ENCODE measurements at places on chromosomes 1 and 21. TPM values are rescaled to one million over a fixed set of nuclear protein-coding genes. Genes with fewer than 3 reads are reported as not detected.

Gene NR1I3
- polyA plus RNA-seq, result 4.1 TPM

Gene DHCR24
- polyA plus RNA-seq, result 73.8 TPM

Gene CENPS
- 40.7 TPM for polyA plus RNA-seq

Gene PKP1
- 0.10 TPM for polyA plus RNA-seq

Gene WNT2B
- 1.8 TPM for polyA plus RNA-seq

Gene CELA3A
- polyA plus RNA-seq, result not detected

Gene TNNT2
- 73.7 TPM for polyA plus RNA-seq

Gene KRTAP19-3
- polyA plus RNA-seq, result not detected

Gene SMPDL3B
- polyA plus RNA-seq, result 11.0 TPM

Gene HSD3B2
- 1.3 TPM for polyA plus RNA-seq

DNA sequence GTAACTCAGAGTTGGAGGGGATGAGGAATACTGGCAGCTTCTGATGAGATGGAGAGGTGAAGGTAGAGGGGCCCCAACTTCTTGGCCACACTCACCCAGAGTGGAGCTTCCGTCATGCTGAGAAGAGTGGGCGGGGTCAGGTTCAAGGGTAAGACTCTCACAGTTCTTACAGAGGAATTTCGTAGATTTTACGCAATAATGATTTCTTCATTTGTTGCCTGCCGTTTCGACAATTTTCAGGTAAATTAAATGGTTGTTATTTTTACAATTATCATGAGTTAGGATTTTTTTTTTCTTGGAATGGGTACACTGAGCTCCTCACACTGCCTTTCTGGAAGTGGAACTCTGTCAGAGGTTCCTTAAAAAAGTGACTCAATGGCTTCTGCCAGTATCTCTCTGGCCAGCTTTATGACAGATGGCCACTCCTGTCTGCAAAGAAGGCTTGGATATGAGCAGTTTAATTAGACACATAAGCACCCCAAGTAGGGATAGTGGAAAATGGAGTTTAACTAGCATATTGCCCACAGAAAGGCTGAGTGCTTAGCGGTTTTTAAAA lies 13.8 kb upstream of the NLRP3 start:
- DNase-seq, result no peak

- DNase-seq, result no peak
Observed at GRCh38 chr1:166738140-166738539, 101.1 kb upstream of the POGK start.

DNA sequence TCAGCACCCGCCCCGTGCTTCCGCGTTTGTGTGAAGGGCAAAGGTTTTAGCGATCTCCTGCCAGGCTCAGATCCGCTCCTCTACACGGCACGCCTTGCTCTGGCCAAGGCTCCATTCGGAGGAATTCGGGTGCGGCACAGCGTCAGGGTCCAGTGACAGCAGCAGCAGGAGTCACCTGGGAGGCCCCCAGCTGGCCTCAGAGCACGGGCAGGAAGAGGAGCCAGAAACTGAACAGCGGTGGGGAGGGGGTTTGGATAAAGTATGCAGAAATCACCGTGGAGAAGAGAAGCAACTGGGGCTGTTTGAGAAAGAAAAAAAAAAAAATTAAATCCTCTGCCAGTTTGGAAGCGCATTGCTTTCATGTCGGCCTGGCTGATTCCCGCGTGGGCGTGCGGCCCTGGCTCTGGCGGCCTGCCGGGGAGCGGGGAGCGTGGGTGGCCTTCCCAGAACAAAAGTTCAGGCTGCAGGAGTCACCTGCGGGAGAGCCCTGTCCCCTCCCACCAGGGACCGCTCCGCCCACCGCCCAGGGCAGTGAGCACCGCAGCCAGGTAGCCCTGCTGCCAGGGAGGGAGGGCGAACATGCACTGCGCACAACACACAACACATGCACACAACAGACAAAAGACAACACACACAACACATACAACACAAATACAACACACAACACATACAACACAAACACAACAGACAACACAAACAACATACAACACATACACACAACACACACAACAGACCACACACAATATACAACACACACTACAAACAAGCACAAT lies 107.6 kb downstream of the ETS2 start:
- no peak for DNase-seq

- DNase-seq, result no peak
Observed at GRCh38 chr1:111864862-111865261, 109.2 kb downstream of the DDX20 start.

DNA sequence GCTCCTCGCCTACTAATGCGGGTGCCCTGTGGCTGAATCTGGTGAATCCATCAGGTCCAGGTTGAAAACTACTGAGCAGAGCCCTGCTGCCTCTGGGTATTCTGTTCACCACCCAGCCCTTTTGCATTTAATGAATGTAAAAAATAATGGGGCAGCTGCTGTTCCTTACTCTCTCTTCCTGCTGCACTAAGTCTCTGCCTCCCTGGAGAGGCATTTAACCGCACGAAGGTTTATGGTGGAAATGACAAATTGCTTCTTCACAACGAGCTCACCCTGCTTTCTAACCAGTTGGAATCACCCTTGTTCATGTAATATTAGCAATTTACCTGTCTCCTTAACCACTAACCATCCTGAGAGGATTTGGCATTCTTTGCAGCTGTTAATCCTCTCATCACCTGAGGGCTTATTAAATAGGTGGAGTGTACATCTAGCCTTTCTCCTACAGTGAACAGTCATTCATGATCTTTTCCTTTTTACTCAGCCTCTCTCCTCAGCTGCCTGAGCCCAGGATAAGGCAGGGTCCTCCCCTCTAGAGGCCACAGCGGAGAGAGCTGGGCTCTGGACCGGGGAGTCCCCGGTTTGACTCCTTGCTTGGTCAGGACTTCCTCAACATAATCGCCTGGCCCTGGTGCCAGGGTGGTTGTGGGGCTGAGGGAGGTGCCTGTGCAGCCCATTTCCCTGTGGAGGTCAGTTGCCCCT lies 97.6 kb downstream of the NOS1AP start:
- DNase-seq, result no peak

- no peak for DNase-seq
Observed at GRCh38 chr1:91697861-91698260, 188.1 kb downstream of the TGFBR3 start.

DNA sequence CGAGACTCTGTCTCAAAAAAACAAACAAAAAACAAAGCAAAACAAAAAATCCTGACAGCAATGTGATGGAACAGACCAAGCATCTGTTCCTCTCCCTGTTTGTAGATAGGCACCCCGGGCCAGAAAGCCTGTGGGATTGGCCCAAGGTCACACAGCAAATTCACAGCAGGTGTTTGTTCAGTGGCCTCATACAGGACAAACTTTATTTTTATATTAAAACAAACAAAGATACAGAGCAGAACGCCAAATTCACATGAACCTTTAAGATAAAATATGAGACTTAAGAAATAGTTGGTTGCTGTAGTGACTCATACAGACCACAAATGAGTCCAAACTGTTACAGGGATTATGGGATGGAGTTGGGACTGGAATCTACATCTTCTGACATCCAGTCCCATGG lies 2.3 kb upstream of the CELA2A start:
- no peak for DNase-seq

DNA sequence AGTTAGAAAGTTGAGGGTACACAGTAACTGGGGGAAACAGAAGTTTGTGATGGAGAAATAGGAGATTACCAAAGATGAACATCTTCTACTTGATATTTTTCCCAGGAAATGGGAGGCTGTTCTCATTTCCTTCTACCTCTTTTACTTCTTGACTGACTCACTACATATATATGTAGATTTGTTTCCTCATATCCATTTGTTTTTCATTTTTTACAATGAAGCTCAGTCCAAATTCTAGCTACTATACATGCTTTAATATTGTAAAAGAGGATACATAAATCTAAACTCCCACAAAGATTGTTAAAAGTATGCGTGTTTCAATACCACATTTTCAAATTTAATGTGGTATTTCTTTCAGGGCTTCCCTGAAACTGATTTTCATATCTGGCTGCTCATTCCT lies 366.6 kb upstream of the NCAM2 start:
- DNase-seq, result no peak

DNA sequence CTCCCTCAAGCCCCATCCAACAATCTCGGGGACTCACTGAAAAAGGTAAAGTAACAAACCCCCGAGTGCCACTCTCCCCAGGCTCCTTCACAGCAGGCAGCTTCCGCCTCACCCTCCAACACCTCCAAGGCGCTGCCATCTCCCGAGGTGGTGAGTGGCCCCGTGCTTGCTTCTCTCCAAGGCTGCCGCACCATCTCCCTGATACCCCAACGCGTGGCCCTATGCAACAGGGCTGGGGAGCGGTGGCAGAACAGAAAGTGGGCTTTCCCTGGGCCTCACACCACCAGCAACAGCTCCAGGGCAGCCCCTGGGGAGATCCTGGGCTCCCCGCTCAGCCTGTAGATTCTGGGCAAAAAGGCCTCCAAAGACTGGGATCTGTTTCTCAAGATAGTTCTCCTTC lies 105.1 kb downstream of the RAVER2 start:
- DNase-seq, result no peak

- no peak for DNase-seq
Observed at GRCh38 chr1:7833035-7833434, 19.8 kb downstream of the UTS2 start.

DNA sequence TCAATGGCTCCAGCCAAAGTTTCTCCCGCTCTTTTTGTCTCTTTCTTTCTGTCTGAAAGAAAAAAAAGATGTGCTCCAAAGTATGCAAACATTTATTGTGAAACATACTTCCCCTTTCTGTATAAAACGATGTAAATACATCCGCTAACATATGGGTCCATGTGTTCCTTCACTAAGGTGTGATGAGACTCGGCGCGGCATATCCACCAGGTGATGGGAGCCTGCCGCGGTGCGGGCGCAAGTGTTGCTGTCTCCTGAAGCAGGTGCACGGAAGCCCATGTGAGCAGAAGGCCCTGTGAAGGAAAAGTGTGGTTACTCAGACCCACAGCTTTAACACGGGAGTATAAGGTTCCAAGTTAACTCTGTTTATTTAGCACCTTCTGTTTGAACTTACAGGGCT lies 466.6 kb upstream of the C1orf87 start:
- DNase-seq, result no peak

DNA sequence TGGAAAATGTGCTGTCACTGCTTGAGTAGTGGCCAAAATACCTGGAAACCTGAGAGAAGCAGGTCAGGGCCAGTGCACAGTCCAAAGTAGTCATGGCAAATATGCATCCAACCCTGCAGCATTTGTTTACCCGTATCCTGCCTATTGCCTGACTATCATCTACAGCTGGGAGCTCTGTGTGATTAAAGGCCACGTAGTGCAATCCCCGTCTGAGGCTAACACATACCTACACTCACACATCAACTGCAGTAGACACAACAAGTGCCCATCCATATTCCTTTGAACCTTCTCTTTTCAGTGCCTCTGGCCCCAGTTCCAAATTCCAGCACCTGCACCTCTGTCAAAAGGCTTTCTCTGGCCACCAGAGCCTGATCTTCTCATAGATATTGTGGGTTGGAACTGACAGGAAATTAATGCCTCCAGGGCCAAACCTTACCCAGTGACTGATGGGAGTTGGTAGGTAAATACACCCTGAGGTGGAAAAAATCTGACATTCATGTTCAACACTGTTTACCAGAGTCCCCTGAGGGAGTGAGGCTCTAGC lies 383.0 kb downstream of the SETD4 start:
- no peak for DNase-seq

GRCh38 chr1:159851407-159851806 lies 11.1 kb downstream of the VSIG8 start:
- DNase-seq, result no peak

DNA sequence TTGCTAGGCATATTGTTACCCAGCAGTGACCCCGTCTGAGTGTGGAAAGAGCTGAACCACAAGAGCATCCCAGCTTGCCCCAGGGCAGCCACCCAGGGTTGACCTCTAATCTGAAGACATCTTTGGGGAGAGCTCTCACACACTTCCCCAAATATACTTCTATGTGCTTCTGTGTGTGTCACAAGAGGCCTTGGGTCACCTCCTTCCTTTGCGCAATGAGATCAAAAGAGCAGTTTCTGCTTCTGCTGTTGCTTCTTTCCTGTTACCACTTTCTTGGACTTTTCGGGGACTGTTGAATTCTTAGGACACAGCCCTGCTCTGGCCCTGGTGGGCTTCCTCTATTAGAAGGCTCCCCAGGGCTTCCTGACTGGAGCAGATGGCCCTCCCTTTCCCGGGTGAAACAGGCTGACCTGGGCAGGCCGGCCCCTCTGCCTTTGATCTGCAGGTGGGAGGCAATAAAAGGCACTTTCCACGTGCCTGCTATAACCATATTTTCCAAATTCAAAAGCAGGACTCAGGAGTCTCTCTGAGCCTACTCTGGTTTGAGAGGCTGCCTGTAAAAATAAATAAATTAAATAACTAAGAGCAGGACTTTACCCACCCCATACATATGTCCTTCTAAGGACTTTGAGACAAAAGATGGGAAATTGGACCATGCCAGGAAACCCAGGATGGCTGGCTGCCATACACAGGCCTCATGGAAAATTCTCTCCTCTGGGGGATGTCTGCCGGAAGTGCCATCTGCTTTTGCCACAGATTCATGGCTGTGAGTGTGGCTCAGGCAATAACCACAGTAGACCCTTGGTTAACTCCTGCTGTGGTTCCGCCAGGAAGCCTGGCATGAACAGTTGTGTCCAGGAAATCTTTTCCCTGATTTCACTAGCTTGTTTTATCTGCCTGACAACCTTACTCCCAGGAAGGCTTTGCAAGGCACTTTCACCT lies 28.3 kb upstream of the RCSD1 start:
- no peak for DNase-seq

DNA sequence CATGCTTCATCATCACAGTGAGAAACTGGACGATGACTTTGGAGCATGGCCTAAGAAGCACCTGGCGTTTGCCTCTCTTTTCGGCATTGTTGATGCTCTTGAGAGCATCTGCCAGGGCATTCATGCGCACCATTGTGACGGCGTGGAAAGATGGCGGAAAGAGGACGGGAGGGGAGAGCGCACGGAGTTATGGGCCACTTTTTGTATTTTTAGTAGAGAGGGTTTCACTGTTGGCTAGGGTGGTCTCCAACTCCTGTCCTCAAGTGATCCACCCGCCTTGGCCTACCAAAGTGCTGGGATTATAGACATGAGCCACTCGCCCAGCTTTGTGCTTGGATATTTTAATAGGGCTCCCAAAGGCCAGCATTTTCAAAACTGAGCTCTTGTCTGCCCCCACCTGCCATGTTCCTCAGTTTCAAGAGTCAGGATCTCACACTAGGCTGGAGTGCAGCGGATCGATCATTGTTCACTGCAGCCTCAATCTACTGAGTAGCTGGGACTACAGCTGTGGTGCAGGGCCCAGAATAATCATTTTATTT lies 5.3 kb downstream of the RPS8 start:
- DNase-seq, result no peak

GRCh38 chr1:8862528-8862927 lies 16.0 kb downstream of the ENO1 start:
- DNase-seq, result no peak

GRCh38 chr1:67169496-67169895 lies 3.2 kb downstream of the IL23R start:
- no peak for DNase-seq

DNA sequence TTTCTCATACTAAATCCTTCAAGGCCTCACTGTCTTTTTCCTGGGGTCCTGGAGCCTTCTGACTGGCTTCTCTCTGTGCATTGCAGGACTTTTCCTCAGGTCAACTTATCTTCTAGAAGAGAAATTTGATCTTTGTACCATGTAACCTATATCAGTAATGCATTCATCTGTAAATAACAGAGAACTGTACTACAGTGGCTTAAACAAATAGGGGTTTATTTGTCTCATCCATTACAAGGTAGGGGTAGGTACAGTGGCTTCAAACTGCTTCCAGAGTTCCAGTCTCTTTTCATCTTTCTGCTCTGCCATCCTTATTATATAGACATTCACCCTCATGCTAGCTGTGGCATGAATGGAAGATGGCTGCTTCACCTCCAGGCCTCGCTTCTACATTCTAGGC lies 29.5 kb upstream of the GTF2B start:
- no peak for DNase-seq

All from right renal cortex interstitium (tissue), 3 donors.